Stimulated activated CD4-positive, alpha-beta T cell treated with anti-CD3 and anti-CD28 coated beads, TNF-alpha, amount 100 ng/mL, for 1 hour (primary cell): ENCODE measurements at places on chromosomes 2 and 18.

DNA sequence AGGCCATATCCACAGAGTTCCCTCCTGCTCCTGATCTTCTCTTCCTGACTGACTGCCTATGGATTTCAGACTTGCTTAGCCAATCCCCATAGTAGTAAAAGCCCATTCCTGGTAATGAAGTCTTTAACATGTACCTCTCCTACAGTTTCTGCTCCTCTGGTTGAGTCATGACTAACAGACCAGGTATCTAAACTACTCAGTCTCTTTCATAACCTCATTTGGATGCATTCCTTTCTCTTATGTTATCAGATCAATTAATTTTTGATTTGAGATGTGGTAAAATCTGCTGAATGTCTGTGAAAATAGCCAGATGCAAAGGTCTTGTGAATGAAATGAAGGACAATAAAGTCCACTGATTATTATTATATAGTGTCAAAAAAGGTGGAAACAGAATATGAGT, 198.0 kb downstream of the NBAS start:
- DNase-seq: no peak

GRCh38 chr18:57792631-57793301, 10.3 kb downstream of the ATP8B1 start:
- DNase-seq: no peak

GRCh38 chr2:223465793-223466192, 136.4 kb downstream of the SCG2 start:
- no peak for DNase-seq

- no peak for DNase-seq
Measured at GRCh38 chr2:10126632-10127026, 4.1 kb downstream of the RRM2 start.

GRCh38 chr2:157291018-157291417, 33.5 kb downstream of the GALNT5 start:
- DNase-seq: no peak

- no peak for DNase-seq
Measured at GRCh38 chr2:28547906-28548600, 52.2 kb downstream of the PLB1 start.

GRCh38 chr18:73645160-73645715, 502.4 kb downstream of the FBXO15 start:
- no peak for DNase-seq

GRCh38 chr18:62751341-62751821, 36.0 kb downstream of the PHLPP1 start:
- DNase-seq: no peak

DNA sequence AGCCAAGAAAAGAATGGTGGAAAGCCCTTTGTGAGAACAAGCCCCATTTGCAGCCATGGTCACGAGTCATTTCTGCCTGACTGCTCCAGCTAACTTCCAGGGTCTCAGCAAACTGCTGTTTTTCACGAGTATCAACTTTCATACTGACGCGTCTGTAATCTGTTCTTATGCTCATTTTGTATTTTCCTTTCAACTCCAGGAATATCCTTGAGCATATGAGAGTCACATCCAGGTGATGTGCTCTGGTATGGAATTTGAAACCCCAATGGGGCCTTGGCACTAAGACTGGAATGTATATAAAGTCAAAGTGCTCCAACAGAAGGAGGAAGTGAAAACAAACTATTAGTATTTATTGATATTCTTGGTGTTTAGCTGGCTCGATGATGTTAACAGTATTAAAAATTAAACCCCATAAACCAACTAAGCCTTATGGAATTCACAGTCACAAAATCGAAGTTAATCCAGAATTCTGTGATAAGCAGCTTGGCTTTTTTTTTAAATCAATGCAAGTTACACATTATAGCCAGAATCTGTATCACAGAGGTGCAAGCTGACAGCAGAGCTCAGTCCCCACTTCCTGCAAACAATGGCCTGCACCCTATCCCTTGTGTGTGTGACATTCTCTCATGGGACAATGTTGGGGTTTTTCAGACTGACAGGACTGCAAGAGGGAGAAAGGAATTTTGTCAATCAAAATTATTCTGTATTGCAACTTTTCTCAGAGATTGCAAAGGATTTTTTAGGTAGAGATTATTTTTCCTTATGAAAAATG, 26.1 kb downstream of the SLC14A1 start:
- DNase-seq: no peak

DNA sequence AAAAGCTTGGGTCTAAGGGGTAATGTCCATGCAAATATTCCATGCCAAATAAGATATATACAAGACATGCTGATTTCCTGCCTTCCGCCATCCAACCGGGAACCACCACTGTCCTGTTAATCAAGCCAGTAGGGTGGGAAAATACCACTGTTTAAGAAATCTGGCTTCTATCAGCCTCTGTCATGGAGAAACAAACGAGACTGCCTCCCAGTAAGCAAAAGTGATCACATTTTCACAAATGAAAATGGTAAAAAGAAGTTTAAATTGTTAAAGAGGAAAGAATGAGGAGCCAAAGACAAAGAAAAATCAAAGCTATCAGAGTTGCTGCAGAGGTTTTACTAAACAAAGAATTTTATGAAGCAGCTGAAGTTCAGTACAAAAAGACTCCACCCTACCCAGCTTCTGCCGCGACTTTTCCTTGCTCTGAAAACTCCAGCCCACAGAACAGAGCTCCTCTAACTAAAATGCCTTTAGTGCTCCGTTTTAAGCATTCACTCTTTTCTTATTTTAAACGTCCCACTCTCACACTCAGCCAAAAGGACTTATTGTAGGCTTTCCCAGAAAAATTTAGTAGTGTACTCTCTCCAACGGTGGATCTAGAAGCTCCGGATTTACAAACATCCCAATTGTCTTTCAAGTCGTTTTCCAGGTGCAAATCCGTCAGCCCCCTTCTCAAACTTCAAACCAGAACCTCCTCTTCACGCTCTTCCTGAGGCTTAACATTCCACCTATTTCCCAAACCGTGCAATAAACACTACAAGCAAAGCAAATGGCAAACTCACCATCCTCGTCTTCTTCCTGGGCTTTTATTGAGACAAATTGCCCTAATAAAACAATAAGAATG, 613 bp downstream of the COL5A2 start:
- no peak for DNase-seq

GRCh38 chr18:58538604-58539386, 90.1 kb downstream of the ALPK2 start:
- no peak for DNase-seq

- no peak for DNase-seq
Measured at GRCh38 chr18:2606335-2606734, 35.0 kb downstream of the NDC80 start.

DNA sequence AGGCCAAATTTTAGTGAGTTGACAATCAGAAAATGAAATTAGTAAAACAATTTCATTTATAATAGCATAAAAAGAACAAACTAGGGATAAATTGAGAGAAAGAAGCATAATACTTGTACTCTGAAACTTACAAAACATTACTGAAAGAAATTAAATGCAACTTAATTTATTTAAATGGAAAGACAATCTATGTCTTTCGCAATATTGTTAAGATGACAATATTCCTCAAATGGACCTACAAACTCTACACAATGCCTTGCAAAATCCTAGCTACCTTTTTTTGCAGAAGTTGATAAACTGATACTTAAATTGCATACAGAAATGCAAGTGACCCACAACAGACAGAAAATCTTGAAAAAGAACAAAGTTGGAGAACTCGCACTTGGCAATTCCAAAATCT, 9.1 kb downstream of the EPG5 start:
- DNase-seq: no peak

- DNase-seq: no peak
Measured at GRCh38 chr2:161273038-161273760, 35.0 kb upstream of the PSMD14 start.

DNA sequence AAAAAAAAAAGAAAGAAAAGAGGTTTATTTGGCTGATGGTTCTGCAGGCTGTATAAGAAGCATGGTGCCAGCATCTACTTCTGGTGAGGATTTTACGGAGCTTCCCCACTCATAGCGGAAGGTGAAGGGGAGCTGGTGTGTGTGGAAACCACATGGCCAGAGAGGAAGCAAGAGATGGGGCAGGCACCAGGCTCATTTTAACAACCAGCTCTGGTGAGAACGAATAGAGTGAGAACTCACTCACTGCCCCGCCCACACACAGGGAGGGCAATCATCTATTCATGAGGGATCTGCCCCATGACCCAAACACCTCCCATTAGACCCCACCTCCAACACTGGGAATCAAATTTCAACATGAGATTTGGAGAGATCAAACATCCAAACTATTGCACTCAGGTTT, 68.5 kb downstream of the MOGAT1 start:
- no peak for DNase-seq

DNA sequence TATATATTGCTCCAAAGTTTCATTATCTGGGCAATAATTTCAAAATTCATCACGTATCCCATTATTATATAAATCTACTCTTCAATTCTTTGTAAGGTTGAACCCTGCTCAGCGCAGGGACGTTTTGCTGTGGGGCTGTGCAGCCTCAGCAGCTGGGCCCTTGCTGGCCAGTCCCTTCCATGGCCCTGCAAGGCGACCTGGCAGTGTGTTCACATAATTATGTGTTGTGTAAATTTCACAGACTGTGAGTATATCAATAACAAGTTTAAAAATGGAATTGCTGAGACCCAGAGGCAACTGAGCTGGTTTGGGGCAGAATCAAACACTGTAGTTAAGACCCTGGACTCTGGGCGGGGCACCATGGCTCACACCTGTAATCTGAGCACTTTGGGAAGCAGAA, 16.1 kb upstream of the MAL start:
- no peak for DNase-seq

GRCh38 chr2:48114256-48114655, 208.0 kb upstream of the FBXO11 start:
- DNase-seq: no peak

DNA sequence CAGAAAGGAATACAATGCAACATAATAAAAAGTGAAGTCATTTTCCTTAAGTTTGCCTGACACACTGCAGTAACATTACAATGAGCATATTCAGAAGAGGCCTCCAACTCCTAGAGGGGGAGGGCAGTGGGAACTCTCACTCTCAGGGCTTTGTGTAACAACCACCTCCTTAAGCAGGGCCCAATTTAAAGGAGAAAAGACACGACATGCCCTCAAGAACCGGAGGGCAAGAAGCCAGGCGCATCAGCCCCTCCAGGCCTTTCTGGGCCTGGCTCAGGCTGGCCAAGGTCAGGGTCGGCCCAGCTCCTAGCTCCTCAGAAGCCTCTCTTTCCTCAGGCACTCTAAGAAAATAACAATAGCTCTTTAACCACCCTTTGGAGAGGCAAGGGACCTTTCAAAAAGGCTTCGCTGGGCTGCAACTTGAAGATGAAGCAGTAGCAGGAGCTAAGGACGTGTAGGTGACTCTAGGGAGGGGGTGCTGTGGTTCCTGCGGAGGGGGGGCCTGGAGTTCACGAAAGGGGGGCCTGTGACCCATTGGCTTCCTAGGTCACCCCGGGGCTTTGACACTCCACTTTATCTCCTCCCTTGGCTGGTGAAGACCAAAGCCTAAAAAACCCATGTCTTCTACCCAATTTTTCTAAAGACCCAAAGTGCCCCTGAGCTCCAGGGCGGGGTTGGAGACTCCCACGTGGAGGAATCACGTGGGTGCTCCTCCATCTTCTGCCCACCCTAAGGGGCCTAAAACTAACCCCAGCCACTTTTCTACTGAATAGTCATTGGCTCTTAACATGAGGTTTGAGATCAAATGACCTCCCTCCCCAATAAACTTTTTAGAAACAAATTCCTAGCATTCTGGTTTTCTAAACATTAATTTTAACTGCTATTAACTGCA, 13.3 kb downstream of the SERTAD2 start:
- no peak for DNase-seq

DNA sequence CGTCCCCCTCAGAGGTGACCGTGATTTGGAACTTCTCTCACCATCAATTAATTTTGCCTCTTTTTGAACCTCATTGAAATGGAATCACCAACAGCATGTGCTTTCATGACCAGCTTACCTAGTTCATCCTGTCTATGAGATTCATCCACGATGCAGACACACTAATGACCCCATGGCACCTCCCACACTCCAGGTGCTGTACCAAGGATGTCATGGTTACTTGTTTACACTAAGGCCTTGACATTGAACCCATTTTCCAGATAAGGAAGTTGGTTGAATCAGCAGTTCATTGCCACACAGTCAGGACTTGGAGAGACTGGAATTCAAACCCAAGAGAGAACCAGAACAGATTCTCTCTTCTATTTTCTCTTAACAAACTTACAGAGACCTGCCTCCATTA, 139.0 kb downstream of the ZFP36L2 start:
- no peak for DNase-seq

DNA sequence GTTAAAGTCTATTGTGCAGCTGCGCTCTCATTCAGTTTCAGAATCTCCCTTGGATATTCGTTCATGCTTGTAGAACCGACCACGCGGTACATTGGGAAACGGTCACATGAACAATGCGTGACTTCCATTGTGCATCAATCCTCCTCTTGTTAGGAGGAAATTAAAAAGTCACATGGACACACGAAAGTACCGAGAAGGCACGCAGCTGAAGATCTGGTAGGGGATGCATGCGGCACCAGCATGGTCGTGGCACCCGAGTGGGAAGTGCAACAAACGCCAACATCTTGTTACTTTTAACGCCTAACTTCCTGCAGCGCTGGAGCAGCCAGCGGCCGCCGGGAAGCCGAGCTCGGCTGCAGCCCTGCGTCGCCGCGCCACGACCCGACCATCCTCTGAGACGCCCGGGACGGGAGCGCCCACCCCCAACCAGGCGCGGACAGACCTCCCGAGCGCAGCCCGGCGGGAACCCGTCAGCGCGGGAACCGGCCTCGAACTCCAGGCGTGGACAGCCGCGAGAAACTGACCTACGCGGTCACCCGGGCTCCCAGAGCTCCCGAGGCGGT, 412 bp downstream of the OSBPL1A start:
- DNase-seq: no peak

DNA sequence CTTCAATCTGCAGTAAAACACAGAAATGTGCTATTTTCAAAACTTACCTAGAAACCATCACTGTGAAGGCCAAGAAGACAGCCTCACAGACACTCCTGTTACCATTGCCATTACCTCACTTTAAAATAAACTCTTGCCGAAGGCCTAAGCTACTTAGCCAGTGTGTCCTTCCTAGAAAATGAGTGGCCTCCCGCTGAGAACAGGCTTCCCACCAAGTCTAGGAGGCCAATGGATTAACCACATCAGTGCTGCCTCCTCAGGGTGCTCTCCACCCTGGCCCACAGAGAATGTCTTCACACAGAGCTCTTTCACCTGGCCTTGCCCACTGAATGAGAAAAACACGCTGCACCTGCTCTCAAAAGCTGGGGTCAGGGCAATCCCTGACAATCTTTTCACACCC, 47.5 kb downstream of the L3MBTL4 start:
- no peak for DNase-seq

DNA sequence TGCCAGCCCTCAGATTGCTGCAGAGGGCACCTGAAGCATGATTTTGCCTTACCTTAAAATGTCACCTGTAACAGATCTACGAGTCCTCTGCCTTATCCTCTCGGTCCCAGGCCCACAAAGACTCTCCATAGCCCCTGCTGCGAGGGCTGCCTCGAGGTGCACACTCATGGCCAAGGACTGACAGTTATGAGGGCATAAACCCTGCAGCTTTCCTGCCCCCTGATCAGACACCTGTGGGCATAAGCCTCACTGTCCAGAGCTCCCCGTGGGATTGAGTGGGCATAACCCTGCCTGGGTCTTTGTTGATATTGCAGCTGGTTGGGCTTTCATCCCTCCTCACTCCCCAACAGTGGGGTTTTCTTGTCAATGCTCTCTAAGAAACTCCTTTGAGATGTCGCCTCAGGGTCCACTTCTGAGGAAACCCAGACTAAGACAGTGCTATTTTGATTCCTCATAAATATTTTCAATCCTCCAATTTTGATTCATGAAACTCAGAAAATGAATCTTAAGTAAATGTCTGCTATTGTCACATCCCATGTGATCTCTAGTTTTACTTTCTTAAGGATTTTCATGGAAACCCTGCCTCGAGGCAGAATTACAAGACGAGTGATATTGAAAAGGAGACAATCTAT, 108.5 kb upstream of the NCK2 start:
- no peak for DNase-seq

- DNase-seq: no peak
Measured at GRCh38 chr18:24063121-24063731, 48.7 kb downstream of the TTC39C start.
